ENCODE measurements at places on chromosomes 7 and 10.

DNA sequence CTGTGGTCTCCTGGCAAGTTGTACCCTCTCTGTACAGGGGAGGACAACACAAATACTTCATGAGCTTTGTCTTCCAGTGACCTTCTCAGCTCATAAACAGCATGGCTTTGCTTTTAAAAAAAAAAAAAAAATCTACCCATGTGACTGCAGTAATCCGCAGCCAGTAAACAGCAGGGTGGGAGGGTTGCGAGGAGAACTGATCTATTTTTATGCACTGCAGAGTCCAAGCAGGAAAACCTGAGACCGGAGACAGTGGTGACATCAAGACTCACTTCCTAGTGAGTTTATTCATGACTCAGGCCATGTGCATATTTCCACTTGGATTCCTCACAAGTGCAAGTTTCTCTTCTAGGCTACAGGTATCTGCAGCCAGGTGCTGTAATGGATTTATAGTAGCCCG lies 127.9 kb downstream of the NRF1 start:
- no peak for DNase-seq

DNA sequence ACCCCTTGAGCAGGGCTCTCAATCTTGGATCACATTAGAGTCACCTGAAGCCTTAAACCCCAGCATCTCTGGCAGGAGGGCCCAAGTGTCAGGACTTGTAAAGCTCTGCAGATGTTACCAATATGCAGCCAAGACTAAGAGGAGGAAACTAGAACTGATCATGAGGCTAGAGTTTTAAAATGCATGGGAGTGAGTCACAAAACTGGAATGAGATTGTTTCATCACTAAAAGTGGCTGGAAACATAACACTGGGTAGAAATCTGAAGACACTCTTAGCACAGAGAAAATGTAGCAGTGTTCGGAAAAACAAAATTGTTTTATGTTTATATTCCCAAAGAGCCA lies 63.3 kb upstream of the GHITM start:
- no peak for DNase-seq

- no peak for DNase-seq
Observed at GRCh38 chr10:47022311-47023131, 111.3 kb downstream of the PTPN20 start.

DNA sequence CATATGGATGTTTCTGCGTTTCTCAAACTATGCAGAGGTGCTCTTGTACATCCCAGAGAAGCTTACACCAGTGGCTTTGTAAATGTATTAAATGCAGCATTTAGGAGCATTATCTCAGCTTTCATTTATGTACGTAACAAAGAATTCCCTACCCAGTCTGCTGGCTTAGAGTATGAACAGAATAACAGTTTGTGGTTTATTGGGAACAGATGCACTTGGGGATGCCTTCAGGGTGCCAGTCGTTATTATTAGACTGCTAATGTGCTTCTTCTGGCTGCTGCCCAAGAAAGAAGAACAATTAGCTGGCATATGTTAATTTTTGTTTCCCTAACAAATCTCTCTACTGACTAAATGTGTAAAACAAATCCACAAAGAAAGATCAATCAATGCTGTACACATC lies 241.9 kb downstream of the FOXP2 start:
- no peak for DNase-seq

DNA sequence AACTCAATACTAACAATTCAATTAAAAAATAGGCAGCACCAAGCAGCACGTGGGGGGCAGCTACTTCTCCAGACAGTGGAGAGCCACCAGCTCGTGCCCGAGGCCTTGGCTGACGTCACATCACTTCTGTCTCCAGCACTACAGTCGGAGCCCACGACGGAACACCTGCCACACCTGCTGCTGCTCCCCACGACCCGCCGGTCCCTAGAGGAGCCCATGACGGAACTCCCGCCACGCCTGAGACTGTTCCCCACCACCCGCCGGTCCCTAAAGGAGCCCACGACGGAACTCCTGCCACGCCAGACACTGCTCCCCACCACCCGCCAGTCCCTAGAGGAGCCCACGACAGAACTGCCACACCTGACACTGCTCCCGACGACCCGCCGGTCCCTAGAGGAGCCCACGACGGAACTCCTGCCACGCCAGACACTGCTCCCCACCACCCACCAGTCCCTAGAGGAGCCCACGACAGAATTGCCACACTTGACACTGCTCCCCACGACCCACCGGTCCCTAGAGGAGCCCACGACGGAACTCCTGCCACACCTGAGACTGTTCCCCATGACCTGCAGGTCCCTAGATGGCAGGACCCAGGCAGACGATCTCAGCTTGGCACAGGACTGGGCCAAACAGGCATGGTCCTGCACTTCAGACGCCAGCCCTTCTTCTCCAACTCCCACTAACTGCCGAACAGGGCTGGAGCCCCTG lies 258.0 kb downstream of the ELFN1 start:
- no peak for DNase-seq

DNA sequence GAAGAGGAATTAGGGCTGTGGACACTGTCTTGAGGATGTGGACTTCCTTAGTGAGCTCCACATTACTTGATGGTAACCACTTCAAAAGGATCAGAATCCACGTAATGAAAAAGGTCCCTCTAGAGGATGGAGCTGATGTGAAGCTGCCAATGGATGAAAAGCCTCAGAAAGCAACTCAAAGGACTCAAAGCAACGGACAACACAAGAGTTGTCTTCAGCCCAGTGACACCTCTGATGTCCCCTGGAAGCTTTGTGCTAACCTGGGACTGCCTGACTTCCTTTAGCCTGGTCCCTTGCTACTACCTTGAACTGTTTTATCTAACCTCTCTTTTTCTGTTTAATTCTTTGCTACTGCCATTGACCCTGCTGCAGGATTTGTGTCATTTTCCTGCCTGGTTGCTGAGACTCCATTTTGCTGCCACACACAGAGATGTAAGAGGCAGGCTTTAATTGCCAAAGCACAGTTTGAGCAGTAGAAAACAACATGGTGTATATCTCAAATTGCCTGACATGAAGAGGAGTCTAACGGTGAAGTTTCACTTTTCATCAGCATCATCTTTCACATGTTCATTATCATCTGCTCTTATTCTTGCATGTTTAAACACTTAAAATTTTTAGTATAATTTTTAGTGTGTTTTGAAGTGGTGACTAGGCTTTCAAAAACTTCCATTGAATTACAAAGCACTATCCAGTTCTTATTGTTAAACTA lies 11.1 kb upstream of the SGCE start:
- DNase-seq = no peak

DNA sequence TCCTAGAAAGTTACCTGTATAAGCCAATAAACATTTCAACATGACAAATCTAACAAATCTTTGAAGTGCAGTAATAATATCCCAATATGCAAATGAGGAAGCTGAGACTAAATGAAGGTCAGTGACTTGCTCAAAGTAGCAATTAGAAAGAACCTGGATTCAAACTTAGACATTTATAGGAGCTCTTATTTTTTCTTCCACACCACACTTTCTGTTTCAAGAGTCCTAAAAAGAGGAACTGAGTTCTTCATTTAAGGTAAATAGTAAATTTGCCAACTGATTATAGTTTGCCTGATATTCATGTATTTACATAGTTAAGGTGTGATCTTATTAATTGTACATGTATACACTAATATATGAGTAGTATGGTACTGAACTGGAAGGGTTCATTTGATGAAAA lies 44.0 kb downstream of the KLHDC10 start:
- no peak for DNase-seq

- DNase-seq = no peak
Observed at GRCh38 chr7:96899108-96899507, 106.2 kb upstream of the DLX6 start.

DNA sequence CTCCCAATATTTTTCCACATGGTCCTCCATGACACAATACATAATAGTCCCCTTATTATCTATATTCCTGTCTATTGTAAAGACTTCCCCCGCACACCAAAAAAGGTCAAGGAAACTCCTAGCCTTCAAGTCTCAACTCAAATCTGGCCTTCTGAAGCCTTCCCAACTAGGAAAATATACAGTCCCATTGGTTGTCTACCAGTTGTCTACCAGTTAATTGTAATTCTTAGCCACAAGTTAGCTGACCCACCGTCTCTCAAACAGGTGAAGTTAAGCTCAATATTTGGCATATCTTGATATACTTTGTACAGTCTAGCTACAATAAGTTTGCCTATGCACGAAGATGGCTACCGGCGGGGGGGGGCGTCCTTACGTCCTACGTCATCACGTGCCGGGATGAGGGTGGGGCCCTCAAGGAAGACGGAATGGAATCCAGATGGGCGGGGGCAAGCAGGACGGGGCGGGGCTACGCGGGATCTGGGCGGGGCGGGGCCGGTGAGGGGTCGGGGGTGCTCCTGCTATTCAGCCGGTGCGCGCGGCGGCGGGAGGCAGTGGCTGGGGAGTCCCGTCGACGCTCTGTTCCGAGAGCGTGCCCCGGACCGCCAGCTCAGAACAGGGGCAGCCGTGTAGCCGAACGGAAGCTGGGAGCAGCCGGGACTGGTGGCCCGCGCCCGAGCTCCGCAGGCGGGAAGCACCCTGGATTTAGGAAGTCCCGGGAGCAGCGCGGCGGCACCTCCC lies at the start of gene AHR:
AHR (plus strand) TSS at position 551 of the 738 bp plus-strand sequence. CDS start 613 bp downstream, outside the sequence.
- DNase-seq = peak; percentile 80

- no peak for DNase-seq
Observed at GRCh38 chr10:5553400-5554170, 28.8 kb downstream of the CALML3 start.

- no peak for DNase-seq
Observed at GRCh38 chr7:6477318-6477660, 29.5 kb upstream of the DAGLB start.

DNA sequence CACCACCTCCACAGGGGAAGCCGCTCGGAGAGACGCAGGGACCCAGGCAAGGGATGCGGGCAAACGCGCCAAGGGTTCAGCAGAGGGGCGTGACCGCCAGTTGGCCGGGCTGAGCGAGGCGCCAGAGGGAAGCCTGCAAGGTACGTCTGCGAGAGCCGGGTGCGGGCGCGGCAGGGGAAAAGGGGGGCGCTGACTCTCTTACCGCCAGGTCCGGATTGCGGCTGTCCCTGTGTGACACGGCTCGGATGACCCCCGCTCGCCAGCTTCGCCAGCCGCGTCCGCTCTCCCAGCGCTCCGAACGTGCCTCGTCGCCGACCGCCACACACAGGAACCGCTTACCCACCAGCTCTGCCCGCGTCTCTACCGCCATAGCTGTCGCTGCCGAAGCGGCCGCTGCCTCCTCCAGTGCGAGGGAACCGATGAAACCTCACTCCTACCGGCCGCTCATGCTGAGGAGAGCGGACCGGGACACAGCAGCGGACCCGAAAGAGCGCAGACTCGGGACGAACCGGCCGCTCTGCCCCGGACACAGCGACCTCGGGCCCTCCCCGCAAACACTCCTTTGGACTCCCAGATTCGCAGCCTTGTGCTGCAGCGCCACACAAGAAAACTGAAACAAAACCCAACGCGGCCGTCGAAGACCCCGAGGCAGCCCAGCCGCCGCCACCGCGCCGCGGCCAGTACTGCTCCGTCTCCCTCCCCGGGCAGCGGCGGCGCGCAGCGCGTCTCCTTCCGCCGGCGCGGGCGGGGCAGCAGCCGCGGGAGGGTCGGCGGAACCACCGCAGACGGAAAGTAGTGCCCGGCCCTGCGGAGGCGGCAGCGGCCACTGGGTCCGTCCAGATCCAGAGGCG lies at the start of gene JMJD1C:
JMJD1C (minus strand) TSS at position 685 of the 851 bp plus-strand sequence; CDS start at position 370, 315 bp downstream.
- peak; percentile 30 for DNase-seq

- DNase-seq = no peak
Observed at GRCh38 chr10:122878799-122879338, 512 bp downstream of the FAM24B start.

- no peak for DNase-seq
Observed at GRCh38 chr7:121960678-121961077, 87.7 kb downstream of the PTPRZ1 start.

GRCh38 chr7:129843978-129844840 lies 108.6 kb downstream of the UBE2H start:
- no peak for DNase-seq

GRCh38 chr10:50857579-50857978 lies 27.8 kb downstream of the A1CF start:
- DNase-seq = no peak

GRCh38 chr10:396107-396506 lies 260.9 kb downstream of the ZMYND11 start:
- no peak for DNase-seq

- no peak for DNase-seq
Observed at GRCh38 chr10:71247414-71247705, 35.0 kb downstream of the UNC5B start.

GRCh38 chr10:45075216-45075615 lies 74.5 kb downstream of the ZNF22 start:
- no peak for DNase-seq

GRCh38 chr7:20238754-20239324 lies 21.7 kb upstream of the MACC1 start:
- no peak for DNase-seq

DNA sequence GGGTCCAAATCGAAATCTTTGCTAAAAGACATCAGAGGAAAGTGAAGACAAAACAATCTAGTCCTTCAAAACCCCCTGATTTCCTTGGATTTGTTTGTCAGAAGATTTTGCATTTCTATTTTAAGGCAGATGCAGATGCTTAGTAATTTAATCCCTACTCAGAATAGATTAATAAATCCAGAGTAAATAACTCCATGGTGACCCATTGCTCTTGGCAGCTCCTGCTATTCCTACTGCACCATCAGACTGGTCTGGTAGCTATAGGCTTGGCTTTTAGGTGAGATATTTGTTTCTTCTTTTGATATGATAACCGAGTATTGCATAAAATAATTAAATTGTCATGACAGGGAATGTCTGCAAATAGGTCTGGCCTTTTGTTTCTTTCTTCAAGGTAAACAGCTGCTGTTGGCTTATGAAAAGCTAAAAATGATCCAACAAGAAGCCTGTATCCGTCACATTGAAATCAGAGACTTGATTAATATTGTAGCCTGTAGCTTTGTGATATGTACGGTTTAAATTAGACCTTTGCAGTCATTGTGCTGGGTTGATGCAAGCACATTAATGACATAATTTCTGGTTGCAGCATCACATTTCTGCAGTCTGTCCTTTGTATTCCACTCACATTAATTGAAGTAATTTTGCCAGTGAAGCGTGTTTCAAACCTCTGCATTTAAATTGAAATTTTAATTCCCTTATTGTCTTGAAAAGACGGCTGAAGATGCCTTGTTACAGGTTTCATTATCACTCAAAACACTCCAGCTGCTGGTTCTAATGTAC lies 40.7 kb downstream of the EXOC4 start:
- DNase-seq = no peak

- no peak for DNase-seq
Observed at GRCh38 chr10:35707642-35708425, 65.7 kb upstream of the FZD8 start.

GRCh38 chr10:24723386-24723787 lies 300 bp downstream of the ARHGAP21 start:
- DNase-seq = no peak

- DNase-seq = no peak
Observed at GRCh38 chr7:97149843-97150242, 32.3 kb downstream of the SDHAF3 start.

GRCh38 chr10:99676426-99676825 lies 17.1 kb downstream of the ENTPD7 start:
- DNase-seq = no peak
